ENCODE measurements at places on chromosomes 16 and 17.
A peak's percentile ranks its signal among the peaks of the same experiment; 100 is the strongest.

DNA sequence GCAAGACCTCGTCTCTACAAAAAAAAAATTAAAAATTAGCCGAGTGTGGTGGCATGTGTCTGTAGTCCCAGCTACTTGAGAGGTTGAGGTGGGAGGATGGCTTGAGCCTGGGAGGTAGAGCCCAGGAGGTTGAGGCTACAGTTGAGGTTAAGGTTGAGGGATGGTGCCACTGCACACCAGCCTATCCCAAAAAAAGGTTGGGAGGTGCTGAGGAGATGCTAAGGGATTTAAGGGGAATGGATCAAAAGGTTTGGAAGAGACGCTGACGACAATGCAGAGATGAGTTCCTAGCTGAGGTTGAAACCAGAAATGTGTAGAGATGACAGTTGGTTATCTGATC is 4.7 kb upstream of the NSMCE1 start:
- DNase-seq, result no peak

- DNase-seq, result no peak
Measured at GRCh38 chr17:10875984-10876555, 38.2 kb upstream of the PIRT start.

- DNase-seq, result no peak
Measured at GRCh38 chr17:2024572-2025219, 438 bp downstream of the RTN4RL1 start.

GRCh38 chr16:27759301-27759871 is 209.4 kb downstream of the KATNIP start:
- peak; percentile 65 for DNase-seq

DNA sequence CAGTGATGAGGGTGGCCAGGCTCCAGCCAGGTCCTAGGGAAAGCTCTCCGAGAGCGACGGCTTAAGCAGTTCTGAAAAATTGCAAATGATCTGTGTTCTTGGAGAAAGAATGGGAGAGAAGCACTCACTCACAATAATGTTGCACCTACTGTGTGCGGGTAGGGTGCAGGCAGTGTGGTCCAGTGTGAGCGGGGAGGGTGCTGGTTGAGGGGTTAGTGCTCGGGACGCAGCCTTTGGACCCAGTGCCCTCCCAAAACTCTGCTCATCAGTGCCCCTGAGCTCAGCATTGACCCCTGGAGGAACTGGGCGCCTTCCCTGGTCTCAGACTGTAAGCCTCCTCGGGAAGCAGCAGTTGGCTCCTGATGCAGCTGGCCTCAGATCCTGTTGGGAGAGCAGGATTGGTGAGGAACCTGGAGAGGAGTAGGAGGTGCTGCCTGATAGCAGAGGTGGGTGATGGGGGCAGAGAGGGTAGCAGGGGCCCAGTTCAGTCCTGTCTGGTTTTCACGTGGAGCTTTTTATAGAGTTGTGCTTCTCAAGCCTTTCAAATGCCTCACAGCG is 23.6 kb upstream of the ZNF750 start:
- DNase-seq, result no peak

- DNase-seq, result no peak
Measured at GRCh38 chr16:69532641-69533455, 32.9 kb upstream of the NFAT5 start.

DNA sequence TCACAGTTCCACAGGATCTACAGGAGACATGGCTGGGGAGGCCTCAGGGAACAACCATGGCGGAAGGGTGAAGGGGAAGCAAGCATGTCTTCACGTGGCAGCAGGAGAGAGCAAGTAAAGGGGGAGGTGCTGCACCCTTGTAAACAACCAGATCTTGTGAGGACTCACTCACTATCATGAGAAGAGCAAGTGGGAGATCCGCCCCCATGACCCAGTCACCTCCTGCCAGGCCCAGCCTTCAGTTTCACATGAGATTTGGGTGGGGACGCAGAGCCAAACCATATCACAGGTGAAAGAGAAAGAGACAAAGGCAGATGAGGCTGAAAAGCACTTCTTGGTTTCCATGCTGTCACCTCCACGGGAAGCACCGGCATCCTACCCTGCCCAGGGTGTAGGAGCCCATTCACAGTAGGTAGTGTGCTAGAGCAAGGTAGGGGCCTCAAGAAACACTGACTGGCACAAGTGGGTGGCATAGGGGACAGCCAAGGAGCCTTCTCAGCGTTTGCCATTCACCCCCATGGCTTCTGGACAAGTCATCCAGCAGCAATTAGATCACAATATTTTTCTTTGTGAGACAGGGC is 6.6 kb downstream of the NARF start:
- no peak for DNase-seq

DNA sequence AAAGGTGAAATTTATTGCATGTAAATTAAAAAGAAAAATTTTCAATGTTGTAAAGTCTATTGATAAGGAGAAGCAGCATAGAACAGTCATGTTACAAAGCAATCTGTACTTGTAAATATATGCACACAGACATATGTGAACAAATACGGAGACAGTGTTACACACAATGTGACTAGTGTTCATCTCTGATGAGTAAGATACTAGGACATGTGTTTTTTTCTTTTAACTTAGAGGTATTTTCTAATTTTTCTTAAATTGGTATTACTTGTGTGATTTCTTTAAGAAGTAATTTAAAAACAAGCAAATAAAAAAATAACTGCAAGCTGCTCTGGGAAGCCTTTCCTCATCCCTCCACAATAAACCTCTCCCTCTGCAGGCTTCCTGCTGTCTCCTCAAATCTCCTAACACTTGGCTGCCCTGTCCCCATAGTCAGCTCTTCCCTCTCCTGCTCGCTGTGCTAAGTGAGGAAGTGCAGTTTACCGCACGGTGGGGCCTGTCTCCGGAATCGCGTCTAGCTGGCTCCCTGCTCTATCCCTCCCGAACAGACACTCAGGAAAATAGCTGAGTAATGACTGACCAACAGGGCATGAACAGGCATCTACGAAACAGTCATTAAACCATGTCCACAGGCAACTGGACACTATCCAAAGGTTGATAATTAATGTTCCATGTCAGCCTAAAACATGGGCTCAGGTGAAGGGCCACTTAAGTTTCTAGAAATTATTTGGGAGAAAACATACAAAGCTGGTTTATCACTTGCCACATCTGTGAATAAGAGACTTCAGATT is 35.9 kb downstream of the CMTM4 start:
- peak; percentile 68 for DNase-seq

DNA sequence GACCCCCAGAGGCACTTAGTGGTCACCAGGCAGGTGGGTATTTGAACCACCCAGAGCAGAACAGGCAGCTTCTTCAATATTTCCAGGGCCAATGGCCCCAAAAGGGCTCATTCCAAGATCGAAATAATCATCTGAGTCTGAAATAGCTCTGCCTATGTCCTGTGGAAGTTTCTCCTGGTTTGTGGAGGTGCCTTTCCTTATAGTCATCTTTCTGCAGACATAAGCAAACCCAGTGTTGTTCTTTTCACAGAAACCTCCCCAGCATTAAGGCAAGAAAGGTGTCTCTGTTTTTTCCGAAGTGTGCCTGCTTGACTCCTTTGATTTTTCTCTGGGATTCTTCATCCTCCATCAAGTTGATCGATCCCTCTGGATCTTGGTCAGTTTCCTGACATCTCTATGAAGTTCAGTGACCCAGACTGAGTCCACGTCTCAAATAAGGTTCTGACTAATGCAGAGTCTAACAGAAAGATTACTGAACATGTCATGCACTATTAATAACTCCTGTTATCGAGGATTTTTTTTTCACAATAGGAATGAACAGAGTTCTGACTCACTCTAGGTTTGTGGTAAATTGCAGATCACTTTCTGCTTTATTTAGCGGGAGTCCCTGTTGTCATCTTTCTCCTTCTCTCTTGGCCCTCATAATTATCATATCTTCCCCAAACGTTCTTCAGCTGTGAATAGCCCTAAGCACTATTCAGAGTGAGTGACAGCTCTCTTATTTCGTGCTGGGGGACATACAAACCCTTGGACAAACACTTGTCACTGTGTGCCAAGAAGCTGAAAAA is 1.5 kb downstream of the LRRC3C start:
- DNase-seq, result peak; percentile 91

DNA sequence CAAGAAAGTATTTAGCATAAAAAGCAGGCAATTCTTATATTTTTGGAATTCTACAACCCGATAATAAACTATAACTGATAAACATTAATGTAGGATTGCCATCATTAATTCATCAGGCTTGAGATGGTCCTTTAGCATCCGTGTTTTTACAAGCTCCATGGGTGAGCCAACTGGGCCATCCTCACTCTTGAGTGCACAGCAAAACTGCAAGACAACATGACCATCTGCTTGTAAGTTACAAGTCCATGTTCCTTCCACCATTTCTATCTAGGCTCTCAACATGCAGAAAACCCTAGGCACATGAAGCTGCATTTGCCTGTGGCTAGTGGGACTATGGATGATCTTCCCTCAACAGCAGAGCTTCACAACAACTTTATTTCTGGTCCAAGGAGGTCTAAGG is 40.1 kb downstream of the ADAMTS18 start:
- DNase-seq, result no peak

- DNase-seq, result no peak
Measured at GRCh38 chr17:2889256-2889655, 93.0 kb downstream of the RAP1GAP2 start.

All from non-pigmented ciliary epithelial cell (primary cell).